ENCODE measurements at places on chromosomes 12 and 14.

DNA sequence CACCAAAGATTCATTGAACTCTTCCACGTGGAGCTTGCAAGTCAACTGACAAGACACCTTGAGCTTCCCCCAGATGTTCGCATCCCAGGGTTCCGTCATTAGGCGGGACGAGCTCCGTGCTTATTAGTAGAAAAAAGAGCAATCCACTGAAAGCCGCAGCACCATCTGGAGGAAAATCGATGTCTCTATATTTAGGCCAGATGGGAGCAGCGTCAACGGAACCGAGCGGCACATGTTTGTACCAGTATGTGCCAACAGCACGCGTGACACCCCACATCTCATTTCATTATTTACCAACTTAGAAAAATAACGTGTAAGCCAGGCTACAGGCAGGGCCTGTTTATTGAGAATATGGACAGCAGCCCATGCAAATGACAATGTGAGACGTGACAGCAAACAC, 45.8 kb upstream of the TMEM132D start:
- no peak for DNase-seq

DNA sequence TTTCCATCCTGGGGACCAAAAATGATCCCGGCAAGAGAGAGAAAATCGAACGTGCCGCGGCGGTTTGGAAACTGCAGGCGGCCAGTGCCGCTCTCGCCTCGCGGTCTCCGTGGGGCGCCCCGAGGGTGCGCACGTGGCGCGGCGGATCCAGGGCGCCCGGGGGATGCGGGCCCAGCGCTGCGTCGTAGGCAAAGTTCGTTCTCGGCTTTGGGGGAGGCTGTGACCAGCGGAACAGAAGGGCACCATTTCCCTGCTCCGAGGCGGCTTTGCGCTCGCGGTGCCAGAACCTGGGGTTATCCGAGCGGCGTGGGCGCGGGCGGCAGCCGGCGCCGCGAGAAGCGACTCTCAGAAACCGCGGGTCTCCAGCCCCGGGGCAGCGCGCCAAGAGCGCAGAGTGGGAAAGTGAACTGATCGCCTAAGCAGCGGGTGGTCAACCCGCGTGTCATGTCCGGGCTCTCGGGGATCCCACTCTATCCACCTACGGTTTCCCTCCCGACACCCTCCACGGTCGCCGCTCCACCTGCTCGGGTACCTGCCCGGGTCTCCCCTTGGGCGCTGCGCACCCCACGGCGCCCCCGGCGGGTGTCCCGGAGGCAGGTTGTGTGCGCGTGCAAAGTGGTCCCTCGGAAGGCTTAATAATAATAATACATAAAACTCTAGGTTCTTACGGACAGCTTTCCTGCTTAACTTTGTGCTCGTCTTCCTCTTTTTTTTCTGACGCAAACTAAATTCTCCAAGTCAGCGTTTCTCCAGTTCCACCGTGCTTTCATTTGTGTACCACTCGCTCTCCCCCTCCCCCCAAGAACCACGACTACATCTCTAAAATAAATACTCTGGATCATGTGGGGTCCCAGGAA, 1.2 kb downstream of the ESRRB start:
- DNase-seq, result no peak

DNA sequence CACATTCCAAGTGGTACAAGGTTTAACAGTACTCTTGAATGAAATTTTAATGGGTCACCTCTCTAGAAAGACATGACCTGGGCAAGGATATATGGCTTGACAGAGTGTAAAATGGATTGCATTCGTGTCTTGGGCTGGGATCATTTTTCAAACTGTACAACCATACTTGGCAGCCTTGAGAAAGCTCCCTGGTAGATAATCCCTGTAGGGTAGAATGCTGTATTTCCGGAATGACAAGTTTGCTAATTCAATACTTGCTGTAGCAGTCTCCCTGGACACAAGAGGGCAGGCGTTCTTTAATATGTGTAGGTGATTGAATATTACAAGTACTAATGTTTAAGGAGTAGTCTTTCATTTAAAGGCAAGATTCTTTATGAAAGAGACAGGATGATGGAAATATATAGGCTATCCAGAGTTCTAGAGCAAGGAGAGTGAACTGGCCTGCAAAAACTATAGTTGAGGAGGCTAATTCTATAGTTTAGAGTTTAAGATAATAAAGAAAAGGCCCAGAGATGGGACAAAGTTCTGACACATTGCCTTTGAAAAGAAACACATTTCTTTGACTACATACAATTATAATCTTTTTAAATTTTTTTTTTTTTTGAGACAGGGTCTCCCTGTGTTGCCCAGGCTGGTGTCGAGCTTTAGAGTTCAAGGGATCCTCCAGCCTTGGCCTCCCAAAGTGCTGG, 53.4 kb downstream of the PLBD1 start:
- no peak for DNase-seq

DNA sequence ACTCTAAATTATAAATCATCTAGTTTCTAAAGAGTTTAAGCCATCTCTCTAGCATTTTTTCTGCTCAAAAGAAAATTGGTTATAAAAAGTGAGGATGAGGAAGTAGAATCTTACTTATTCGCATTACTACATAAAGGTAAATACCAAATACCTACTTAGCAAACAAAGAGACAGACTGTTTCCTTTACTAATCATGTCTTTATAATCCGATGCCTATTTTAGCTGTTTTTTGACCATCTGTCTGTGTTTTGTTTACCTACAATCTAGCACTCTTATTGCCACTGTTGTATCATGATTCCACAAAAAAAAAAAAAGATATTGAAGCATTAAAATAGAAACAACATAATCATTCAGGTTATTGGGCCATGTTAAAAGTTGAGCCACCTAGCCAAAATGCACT, 396.2 kb downstream of the PAWR start:
- no peak for DNase-seq

GRCh38 chr12:32107359-32108267, 966 bp downstream of the BICD1 start:
- DNase-seq, result peak; percentile 66

DNA sequence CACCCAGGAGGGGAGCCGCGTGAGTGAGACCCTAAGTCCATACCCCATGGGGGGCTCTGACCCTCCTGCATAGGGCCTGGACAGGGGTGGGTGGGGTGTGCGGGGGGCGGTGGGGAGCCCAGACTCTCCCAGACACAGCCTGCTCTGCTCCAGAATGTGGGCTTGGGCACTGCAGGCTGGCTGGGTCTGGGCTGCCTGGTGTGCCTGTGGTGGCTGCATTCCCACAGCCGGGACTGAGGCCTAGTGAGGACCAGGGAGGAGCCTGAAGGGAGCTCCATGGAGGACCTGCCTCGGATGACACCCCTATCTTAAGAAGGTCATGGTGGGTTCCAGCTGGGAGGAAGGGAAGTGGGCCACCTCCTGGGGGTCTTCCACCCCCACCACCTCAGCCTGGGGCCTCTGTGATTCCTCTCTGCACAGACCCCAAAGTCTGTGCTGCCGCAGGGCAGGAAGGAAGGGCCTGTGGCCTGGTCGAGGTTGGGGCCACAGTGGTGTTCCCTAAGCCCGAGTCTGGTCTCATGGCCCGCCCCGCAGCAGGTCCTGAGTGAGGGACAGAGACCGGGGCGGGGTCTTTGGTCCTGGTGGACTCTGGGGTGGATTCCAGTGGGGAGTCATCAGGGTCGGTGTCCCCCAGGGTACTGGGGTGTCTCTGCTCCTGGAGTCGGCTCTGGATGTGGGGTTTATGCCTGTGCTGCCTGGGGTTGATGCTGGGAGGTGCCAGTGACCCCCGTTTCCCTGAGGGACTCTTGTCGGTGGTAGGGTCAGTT, 392.3 kb downstream of the TMEM121 start:
- DNase-seq, result no peak

- DNase-seq, result no peak
Measured at GRCh38 chr14:81474685-81475324, 58.8 kb downstream of the SEL1L start.

DNA sequence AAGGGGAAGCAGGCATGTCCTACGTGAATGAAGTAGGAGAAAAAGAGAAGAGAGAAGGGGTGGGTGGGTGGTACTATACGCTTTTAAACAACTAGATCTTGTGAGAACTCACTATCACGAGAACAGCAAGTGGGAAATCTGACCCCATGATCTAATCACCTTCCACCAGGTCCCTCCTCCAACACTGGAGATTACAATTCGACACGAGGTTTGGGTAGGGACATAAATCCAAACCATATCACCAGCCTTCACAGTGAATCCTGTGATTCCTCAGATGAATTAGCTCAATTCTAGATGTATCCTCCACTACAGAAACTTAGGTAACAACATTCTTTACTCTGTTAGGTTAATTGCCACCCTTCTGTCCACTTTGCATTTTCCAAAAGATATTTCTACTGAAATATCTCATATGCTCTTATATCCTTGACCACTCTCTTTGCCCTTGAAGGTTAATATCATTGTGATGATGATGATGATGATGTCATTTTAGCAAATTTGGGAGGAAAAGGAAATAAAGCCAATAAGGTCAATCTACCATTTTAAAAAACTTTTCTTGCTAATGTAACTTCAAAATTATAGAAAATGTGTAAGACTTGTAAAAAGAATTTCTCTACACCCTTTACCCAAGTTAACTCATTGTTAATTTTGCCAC, 23.2 kb upstream of the CCNT1 start:
- DNase-seq, result no peak

DNA sequence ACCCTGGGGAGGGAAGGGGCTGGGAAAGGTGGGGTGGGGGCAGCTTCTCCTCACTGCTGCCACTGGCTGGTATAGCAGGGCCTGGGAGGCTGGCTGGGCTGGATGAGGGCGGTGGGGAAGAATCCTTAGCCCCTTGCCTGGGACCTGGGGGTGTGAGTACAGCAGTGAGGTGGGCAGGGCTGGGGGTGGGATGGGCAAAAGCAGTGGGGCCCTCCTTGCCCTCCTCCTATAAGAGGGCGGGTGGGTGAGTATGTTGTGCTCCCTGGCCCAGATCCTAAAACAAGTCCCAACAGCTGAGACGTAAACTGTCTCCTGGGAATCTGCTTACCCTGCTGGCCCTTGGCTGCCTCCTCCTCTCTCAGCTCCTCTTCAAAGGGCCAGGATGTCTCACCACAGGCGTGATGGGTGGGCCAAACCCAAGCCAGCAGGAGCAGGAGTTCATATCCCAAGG, 2.2 kb downstream of the NCKAP5L start:
- DNase-seq, result no peak

GRCh38 chr12:87988534-87988933, 40.7 kb downstream of the C12orf50 start:
- no peak for DNase-seq

GRCh38 chr14:39422243-39422642, 10.0 kb downstream of the FBXO33 start:
- no peak for DNase-seq

All from HS-5 (cell line).